ENCODE measurements at places on chromosomes 6 and 20.

DNA sequence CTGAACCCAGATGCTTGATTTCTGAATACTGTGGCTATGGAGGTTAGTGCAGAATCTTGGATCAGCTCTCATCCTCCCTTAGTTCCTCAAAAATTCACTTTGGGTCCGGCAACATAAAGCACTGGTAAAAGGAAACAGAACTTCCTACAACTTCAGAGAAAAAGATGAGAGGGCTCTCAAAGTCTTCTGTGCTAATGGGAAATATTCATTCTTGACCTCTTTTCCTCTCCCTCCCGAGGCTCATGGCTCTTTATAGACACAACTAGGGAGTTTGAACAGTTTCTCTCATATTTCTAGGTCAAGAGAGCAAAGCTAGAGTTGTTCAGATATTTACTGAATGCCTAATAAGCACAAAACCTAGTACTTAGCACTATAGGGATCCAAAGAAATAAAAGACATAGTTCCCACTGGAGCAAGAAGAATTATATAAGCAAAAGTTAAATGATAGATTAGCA is 124.1 kb upstream of the TCF21 start:
- DNase-seq, result no peak

- DNase-seq, result no peak
Observed at GRCh38 chr6:6845603-6846002, 257.1 kb downstream of the LY86 start.

- DNase-seq, result no peak
Observed at GRCh38 chr6:137893726-137894125, 26.7 kb downstream of the TNFAIP3 start.

- DNase-seq, result no peak
Observed at GRCh38 chr6:26377719-26378118, 5.2 kb upstream of the BTN2A2 start.

DNA sequence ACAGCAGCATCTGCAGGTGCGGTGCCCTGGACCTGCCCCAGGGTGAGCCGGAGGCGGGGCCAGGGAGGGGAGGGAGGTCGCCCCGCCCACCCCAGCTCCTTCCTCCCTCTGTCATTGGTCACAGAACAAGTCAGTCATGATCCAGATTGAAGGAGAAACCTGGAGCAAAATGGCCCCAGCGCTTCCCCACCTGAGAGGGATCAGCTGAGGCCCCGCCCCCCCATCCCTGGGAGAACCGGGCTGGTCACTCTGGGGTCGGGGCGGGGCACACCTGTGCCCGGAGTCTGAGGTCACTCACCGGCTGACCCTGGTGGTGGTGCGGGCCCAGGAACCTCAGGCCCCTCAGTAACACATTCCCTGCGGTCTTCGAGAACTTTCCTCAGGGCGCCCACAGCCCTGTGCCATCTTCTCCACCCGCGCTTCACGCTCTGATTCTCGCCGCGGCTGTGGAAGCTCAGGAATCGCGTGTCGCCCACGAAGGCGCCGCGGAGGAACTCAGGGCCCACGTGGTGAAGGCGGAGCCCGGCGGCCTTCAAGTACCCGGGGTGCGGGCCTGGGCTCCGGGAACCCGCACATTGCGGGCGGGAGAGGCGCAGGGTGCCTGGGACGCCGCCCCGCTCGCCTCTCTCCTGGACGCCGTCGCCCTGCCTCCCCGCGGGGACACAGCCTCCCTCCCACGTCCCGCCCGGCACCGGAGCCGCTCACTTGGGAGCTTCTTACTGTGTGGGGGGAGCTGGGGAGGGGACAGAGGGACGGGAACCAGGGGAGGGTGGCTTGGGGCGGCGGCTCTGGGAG is 36.4 kb upstream of the HLA-C start:
- DNase-seq, result no peak

- no peak for DNase-seq
Observed at GRCh38 chr6:71385111-71385822, 96.7 kb downstream of the OGFRL1 start.

GRCh38 chr6:36323062-36323461 is 13.6 kb downstream of the BNIP5 start:
- no peak for DNase-seq

- DNase-seq, result peak; percentile 35
Observed at GRCh38 chr6:75748743-75749538, at the start of gene MYO6. MYO6 (plus strand) TSS chr6:75749239; CDS start chr6:75817548, 68,309 bp downstream.

DNA sequence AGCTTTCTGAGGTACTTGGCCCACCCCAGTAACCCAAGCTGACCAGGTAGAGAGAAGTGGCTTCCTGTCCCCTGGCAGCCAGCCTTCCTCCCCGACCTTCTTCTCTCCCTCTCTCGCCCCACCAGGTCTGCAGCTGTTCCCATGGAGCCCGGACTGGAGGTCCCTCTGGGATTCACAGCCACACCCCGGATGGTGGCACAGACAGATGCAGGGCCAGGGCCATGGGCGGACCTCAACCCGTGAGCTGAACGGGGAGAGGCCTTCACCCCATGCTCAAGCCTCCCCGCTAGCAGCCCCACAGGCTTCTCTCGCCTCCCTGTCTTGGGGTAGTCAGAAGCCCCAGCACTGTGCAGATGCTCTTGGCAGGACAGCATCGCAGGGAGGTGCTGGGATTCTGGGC is 41.3 kb downstream of the CPXM1 start:
- DNase-seq, result no peak

- DNase-seq, result no peak
Observed at GRCh38 chr20:37741055-37741454, 47.2 kb downstream of the CTNNBL1 start.

- no peak for DNase-seq
Observed at GRCh38 chr20:3767110-3767426, 485 bp downstream of the ADISSP start.

DNA sequence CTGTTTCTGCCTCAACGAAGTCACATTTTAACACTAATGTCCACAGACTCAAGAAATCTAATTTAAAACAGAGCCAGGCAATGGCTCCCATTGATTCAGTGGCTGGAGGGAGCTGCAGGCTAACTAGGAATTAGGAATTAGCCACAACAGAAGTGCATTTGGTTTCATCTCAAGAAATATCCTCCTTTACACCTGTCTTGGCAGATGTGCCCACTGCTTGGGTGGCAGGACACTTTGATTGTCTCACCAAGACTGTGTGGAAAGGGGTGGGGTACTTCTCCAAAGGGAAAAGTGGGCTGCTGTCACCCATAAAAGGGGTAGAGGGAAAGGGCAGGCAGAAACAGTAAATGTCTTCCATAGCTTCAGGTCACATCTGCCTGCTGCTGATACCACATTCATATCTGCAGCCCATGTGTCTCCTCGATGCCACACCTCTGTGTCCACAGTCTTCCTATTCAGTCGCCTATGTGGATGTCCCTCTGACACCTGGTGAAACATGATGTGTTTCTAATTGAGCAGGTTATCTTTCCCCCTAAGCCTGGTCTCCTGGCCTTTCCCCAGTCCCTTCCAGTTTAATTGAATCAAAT is 10.9 kb upstream of the OSER1 start:
- DNase-seq, result no peak

DNA sequence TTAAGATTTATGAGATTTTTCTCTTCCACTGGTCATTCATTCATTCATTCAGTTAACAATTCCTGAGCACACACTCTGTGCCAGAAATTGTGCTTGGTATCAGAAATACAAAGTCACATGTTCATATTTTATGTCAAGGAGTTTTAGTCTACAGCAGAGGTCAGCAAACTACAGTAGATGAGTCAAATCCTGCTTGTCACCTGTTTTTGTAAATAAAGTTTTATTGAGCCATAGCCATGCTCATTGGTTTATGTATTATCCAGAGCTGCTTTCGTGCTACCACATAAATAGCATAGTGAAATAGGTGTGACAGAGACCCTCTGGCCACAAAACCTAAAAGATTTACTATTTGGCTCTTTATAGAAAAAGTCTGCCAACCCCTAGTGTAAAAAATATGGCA is 46.8 kb downstream of the THEMIS start:
- no peak for DNase-seq

DNA sequence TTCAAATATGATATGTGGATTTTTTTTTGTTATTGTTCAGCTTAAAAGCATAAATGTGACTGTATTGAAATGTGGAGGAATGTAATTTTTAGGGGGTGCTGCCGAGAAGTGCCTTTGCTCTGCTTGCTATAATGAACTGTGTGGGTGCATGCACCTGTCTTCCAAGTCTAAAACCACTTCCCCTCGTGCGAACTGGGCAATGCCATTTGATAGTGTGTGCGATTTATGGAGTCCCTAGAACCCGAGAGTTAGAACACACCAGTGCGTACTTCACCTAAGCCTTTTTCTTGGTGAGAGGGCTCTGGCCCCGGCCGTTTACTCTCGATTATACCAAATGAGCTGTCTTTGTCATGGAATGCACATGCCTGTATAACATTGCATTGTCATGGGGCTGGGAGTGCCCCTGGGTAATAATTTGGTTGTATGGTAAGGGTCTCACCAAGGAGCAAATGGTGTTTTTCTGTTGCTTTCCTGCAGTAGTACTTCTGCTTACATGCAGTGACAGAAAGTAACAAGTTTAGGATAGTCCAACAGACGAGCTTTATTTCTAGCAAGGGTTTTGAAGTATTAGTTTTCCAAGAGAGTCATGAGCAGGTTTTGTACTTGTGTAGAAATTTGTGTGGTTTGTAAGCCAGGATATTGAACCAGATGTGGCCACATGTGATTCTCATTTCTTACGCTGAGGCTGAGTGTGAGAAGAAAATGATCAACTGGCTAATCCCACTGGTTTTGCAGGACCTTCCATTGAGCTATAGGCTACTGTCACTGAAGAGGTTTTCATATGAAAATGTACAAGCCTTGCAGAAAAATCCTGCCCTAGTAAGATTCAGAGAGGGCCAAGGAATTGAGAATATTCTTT is 172.4 kb downstream of the DTNBP1 start:
- no peak for DNase-seq

DNA sequence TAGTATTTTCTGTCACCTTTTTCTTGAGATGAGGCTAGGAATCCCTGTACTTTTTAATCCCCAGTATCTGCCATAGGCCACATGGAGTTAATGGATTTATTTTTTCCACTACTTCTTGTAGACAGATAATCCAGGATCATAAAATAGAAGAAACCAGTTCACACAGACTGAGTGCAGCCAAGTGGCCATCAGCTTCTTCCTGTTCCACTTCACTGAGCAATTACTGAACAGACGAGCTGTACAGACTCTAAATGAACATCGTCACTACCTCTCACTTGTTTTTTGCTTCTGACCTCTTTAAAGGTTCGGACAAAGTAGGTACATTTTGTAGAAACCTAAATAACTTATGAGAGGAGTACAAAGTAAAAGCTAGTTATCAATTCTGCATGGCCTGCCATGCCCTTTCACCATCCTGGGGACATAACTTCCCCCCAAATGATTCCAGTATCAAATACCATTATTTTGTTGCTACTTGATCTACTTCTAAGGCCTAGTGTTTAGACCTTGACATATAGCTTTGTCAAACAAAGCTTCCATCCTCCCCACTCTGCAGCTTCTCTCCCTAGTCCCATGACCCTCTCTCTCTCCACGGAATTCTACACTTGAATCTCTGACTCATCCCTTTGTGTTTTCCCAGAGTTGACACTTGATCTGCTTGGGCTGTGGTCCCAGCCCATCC is 34.4 kb upstream of the ARHGAP18 start:
- peak; percentile 56 for DNase-seq

GRCh38 chr6:139841794-139842215 is 467.4 kb upstream of the CITED2 start:
- no peak for DNase-seq

GRCh38 chr6:5684320-5685053 is 322.2 kb downstream of the NRN1 start:
- no peak for DNase-seq

DNA sequence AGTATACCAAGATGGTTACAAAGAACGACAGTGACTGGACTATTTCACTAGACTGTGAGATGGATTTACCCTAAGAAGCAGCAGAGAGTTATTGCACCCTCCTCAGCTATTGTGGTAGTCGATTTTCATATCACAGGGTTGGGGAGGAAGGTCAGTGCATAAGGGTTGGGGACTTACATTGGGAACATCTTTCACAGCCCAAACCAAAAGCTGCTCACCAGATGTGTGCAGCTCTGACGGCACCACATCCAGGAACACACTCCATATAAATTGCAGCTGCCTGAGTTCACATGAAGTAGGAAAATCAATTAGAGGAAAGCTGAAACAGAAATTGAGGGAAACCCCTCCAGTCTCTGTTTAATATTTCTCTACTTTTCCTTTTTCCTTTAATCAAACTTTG is 470.5 kb upstream of the NRSN1 start:
- DNase-seq, result no peak

DNA sequence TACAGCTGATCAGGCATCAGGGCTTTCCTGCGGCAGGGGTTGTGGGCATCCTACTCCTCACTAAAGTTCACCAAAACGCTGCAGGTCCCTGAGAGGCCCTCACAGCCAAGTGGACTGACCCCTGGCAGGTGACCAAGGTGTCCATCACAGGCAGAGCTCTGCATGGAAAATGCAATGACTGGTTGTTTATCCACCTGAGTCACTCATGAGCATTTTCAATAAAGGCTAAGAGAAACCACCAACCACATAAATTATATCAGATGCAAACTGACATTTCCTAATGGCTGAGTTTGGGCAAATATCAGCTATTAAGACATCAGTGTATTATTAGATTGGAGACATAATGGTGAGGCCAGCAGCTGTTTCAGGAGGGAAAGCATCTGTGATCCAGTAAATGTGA is 152.7 kb upstream of the SYNDIG1 start:
- DNase-seq, result no peak

- DNase-seq, result no peak
Observed at GRCh38 chr6:137373296-137373695, 120.9 kb downstream of the OLIG3 start.

DNA sequence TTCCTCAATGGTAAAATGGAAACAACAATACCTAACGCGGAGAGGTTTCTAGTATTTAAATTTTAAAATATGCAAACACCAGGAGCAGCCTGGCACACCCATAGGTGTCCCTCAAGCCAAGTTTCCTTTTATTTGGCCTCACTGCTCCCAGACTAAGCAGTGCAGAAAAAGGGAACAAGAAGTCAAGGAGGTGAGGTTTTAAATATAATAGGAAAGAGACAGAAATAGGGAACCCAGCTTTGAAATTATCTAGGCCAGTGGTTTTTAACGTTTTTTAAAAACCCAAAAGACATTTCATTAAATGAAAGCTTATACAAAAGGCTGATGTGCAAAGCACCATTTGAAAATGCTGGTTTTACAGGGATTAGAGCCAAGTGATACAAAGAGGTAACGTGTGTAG is 109.6 kb downstream of the SLC22A3 start:
- DNase-seq, result no peak

- peak; percentile 41 for DNase-seq
Observed at GRCh38 chr6:52839124-52840055, 1.2 kb downstream of the GSTA5 start.

DNA sequence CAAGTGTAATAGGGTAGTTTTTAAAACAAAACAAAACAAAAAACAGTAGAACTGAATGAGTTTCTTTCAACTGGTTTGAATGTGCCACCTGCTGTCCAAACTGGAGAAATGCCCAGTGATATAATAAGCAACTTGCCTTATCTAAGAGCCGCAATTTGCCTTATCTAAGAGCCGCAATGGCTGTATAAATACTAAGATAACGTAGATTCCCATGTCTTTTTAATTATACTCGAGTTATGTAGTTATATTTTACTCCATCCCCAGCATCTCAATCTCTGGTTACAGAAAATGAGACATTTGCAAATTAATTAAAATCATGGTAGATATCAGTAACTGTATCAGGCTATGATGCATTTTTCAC is 67.2 kb downstream of the RPP40 start:
- DNase-seq, result no peak

Measured in GM04504 (cell line).